ENCODE measurements at places on chromosomes 3 and 15. TPM values are rescaled to one million over a fixed set of nuclear protein-coding genes. Genes with fewer than 3 reads are reported as not detected.

Gene ATOSA
- total RNA-seq, result 42.0 TPM

Gene SYNPR
- total RNA-seq, result 119 TPM

Gene GABRG3
- total RNA-seq, result 24.1 TPM

Gene FAM162A
- total RNA-seq, result 9.0 TPM

Gene HCLS1
- total RNA-seq, result 0.82 TPM

Gene CCDC71
- 17.9 TPM for total RNA-seq

Gene APOD
- total RNA-seq, result 2.9 TPM

Gene KIF15
- 6.9 TPM for total RNA-seq

Gene EPHA3
- 136 TPM for total RNA-seq

Gene AQP9
- total RNA-seq, result under 0.01 TPM

Gene DLEC1
- total RNA-seq, result 0.41 TPM

Gene MAPKBP1
- 31.4 TPM for total RNA-seq

Gene TIMP4
- total RNA-seq, result 3.3 TPM

Gene ANKDD1A
- 13.9 TPM for total RNA-seq

Gene EPHA6
- 64.8 TPM for total RNA-seq

Gene SLC2A2
- not detected for total RNA-seq

Gene IL1RAP
- total RNA-seq, result 13.9 TPM

Gene ACTRT3
- 3.3 TPM for total RNA-seq

Gene GOLGA6L24
- total RNA-seq, result not detected

Gene ROBO2
- 245 TPM for total RNA-seq

Gene ADAMTS7
- 8.6 TPM for total RNA-seq

Gene IRAK2
- 3.3 TPM for total RNA-seq

Gene HEG1
- 5.7 TPM for total RNA-seq

Gene CAMP
- total RNA-seq, result not detected

Gene SNRPA1
- 13.9 TPM for total RNA-seq

Gene SSUH2
- total RNA-seq, result 0.41 TPM

Gene SPPL2A
- 31.0 TPM for total RNA-seq

Gene ARID3B
- total RNA-seq, result 3.7 TPM

Gene TIGIT
- total RNA-seq, result not detected

Gene C3orf20
- not detected for total RNA-seq

Gene TLR9
- total RNA-seq, result not detected

Gene ERC2
- 77.9 TPM for total RNA-seq

Gene CHRD
- 2.0 TPM for total RNA-seq

Gene RBMS3
- total RNA-seq, result 11.4 TPM

Gene MYH15
- total RNA-seq, result 0.41 TPM

Gene CORO2B
- total RNA-seq, result 19.2 TPM

Gene IL17RD
- total RNA-seq, result 31.0 TPM

Gene DIS3L
- total RNA-seq, result 43.2 TPM

Gene KCNMB2
- 15.1 TPM for total RNA-seq

Gene ABCC5
- 37.9 TPM for total RNA-seq

Gene VWA5B2
- total RNA-seq, result 0.41 TPM

Gene C3orf18
- total RNA-seq, result 12.6 TPM

Gene P2RY1
- 33.8 TPM for total RNA-seq

Measured in frontal cortex (tissue), 4 donors.